T-cell (primary cell): ENCODE measurements at places on chromosomes 7 and 10. TPM values are rescaled to one million over a fixed set of nuclear protein-coding genes. Genes with fewer than 3 reads are reported as not detected.

GRCh38 chr7:118046801-118047200, 137.2 kb upstream of the LSM8 start:
- no peak for DNase-seq
- no peak overlapping the region for H3K4me3 ChIP-seq
- no peaks in the 10 kb centered on the region for H3K27me3 ChIP-seq
- no peak overlapping the region for H3K27ac ChIP-seq
- no peaks in the 10 kb centered on the region for H3K36me3 ChIP-seq

DNA sequence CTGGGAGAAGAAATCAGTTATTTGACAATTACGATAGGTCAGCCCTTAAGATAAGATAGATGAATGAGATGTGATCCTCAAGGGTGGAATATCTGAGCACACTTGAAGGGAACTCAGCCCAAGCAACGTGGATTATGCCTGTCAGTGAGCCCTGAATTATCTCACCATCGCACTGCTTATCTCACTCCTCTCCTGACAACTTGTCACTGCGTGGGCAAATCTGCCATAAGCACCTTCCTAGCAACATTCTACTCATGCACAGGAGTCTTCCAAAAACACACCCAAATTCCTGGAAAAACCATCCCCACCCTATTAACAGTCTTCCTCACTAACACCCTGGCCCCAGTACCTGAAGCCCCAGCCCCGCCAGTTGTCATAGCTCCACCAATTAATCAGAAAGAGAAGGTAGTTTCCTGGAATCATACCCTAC, 46.5 kb upstream of the IL6 start:
- H3K4me3 ChIP-seq: no peak overlapping the region
- no peaks in the 10 kb centered on the region for H3K36me3 ChIP-seq
- no peaks in the 10 kb centered on the region for H3K27me3 ChIP-seq
- DNase-seq: no peak
- peaks cover 24% of the 10 kb centered on the region for H3K4me1 ChIP-seq
- peak overlapping the region; percentile 34 for H3K27ac ChIP-seq

- DNase-seq: no peak
- no peaks in the 10 kb centered on the region for H3K36me3 ChIP-seq
- peaks cover 15% of the 10 kb centered on the region for H3K4me1 ChIP-seq
- H3K4me3 ChIP-seq: no peak overlapping the region
- peak overlapping the region; percentile 48 for H3K27ac ChIP-seq
These were observed 7.7 kb downstream of the XPNPEP1 start for GRCh38 chr10:109915566-109915965.

DNA sequence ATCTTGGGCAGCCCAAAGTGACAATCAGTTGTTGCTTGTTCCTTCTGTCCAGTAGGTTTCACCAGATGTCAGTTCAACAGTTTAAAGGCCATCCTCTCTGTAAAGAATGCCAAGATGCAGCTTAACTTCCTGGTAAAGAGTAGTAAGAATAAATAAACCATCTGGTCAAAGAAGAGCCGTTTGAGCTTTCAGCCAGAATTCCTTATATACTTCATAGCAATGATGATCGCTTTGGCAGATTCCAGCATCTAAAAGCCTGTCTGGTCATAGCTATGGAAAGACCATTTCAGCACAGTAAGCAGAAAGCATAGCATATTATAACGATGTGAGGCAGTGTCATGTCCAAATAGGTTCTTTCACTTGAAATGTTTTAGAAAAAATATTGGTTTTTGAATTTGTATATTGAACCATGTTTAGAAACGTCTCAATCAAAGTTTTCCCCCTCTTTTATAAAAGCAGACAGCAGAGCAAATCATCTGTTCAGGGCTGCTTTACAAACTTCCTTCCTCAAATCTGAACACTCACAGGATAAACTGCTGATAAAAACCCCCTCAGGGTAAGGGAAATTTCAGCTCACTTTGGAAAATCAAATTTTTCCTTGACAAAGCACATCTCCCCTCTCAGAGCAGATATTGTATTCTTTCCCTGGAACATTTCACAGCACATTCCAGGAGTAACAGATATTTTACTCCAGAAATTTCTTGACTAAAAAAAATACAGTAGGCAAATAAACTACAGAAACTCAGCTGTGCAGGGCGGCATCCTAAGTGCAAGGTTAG, 184.1 kb downstream of the NOC3L start:
- H3K36me3 ChIP-seq: no peaks in the 10 kb centered on the region
- H3K27ac ChIP-seq: no peak overlapping the region
- no peaks in the 10 kb centered on the region for H3K27me3 ChIP-seq
- no peaks in the 10 kb centered on the region for H3K4me1 ChIP-seq

The LLCFC1 gene
- not detected for total RNA-seq
